ENCODE measurements at places on chromosomes 5 and 9.

DNA sequence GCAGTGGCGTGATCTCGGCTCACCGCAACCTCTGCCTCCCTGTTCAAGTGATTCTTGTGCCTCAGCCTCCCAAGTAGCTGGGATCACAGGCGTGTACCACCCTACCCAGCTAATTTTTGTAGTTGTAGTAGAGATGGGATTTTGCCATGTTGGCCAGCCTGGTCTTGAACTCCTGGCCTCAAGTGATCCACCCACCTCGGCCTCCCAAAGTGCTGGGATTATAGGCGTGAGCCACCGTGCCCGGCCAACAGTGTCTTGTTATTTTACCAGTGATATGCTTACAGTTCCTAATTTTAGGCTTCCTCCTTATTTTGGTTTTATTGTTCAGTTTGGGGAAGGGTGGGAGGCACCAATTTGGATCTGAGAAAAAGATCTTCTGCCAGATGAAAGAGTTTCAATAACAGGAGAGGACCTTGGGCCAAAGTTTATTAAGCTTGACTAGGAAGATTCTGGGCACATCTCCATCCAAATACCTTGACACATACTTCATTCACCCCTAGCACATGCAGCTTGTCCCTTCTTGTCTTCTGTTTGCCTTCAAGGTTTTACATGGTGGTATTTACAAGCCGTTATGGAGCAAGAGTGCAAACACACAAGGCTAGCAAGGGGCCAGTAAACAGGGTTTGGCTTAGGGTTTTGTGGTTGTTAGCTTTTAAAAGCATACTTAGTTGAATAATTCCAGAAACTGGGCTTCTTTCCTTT is 168.1 kb upstream of the DMRT1 start:
- DNase-seq = no peak

DNA sequence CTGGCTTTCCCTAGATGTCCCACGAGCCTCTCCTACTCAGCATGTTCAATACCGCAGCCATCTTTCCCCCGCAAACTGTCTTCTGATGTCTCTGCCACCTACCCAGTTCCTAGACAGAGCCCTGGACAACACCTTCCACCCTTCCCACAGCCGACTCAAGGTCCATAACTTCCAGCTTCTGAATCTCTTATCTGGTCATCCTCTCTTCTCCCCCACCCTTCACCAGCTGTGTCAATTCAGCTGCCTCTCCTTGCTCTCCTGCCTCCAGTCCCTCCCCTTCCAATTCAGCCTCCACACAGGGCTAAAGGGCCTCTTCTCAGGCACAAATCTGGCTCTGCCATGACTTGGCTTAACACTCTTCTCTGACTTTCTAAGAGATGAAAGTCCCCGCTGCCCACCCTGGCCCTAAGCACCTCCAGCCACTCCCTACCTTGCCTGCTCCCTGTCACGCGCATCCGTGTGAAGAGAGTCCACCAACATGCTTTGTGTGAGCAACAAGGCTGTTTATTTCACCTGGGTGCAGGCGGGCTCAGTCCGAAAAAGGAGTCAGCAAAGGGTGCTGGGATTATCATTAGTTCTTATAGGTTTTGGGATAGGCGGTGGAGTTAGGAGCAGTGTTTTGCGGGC is 25.2 kb downstream of the AQP7 start:
- DNase-seq = no peak

DNA sequence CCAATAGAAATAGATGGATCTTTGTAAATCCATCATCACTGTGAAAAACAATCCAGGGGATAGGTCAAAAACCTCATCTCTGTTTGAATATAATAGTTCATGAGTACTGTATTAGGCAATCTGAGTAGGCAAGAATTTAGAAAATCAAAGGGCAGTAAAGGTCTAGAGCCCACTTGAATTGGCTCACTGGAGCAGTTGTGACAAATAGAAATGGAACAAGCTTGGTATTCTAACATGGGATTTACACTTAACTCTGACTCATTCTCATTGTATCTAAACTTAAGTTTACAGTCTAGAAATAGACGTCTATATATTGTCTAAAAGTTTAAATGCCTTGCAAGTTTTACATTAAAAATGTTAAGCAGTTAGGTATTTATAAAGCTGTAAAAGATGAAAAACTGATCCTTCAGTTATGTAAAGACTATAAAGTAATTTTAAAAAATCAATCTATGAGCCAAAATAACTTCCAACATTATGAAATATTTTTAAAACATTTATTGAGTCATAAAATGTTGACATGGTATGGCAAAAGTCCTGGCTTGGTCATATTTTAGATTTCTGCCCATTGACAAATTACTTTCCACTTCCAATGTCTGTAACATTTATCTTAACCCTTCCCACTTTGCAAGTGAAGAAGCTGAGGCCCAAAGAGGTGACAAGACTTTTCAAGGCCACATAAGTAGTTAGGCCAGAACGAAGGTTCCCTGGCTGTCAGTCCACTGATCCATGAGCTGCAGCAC is 203.7 kb upstream of the NREP start:
- peak; percentile 49 for DNase-seq

DNA sequence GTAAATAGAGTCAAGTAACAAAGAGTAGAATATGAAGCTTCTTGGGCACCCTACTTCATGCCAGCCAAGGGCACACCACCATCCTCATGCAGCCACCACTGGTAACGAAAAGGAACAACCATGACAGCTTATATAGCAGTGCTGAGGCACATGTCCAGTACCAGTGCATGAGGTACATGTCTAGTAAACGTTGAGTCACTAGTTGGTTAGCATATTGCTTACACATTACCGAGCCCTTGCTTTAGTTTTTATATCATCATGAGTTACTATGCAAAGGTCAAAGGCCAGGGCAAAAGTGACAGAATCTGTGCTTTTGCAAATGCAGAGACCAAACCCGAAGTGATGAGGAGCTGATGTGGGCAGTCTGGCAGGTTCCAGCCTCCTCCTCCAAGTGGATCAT is 147.1 kb upstream of the MAP1B start:
- DNase-seq = no peak

DNA sequence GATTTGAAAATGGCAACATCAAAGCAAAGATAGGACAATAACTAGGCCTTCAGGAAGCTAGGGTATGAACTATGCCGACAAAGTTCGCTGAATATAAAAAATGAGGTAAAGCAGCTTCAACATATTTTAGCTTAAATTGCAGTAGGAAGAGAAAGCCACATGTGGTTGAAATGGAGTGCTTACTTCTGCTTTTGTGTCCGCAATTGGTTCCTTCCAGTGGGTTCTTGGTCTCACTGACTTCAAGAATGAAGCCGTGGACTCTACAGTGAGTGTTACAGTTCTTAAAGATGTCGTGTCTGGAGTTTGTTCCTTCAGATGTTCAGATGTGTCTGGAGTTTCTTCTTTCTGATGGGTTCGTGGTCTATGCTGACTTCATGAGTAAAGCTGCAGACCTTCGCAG is 95.2 kb downstream of the APTX start:
- no peak for DNase-seq

GRCh38 chr5:129930221-129930620 is 26.0 kb downstream of the CHSY3 start:
- peak; percentile 20 for DNase-seq

Data from fibroblast of pulmonary artery (primary cell).